ENCODE measurements at places on chromosomes 3 and 15. TPM values are rescaled to one million over a fixed set of nuclear protein-coding genes. Genes with fewer than 3 reads are reported as not detected.

Gene KBTBD13
- total RNA-seq, result 1.5 TPM

- H3K27ac ChIP-seq, result no peak overlapping the region
- H3K4me3 ChIP-seq, result no peak overlapping the region
- no peaks in the 10 kb centered on the region for H3K36me3 ChIP-seq
- no peaks in the 10 kb centered on the region for H3K4me1 ChIP-seq
- no peak for DNase-seq
- no peaks in the 10 kb centered on the region for H3K27me3 ChIP-seq
Measured at GRCh38 chr3:163632722-163633121, 1445.6 kb downstream of the SI start.

- no peaks in the 10 kb centered on the region for H3K36me3 ChIP-seq
- H3K27me3 ChIP-seq, result no peaks in the 10 kb centered on the region
- no peak overlapping the region for H3K4me3 ChIP-seq
- H3K27ac ChIP-seq, result no peak overlapping the region
- no peaks in the 10 kb centered on the region for H3K4me1 ChIP-seq
Measured at GRCh38 chr3:125128861-125129501, 73.2 kb upstream of the HEG1 start.

Gene RHOV
- 0.30 TPM for total RNA-seq

DNA sequence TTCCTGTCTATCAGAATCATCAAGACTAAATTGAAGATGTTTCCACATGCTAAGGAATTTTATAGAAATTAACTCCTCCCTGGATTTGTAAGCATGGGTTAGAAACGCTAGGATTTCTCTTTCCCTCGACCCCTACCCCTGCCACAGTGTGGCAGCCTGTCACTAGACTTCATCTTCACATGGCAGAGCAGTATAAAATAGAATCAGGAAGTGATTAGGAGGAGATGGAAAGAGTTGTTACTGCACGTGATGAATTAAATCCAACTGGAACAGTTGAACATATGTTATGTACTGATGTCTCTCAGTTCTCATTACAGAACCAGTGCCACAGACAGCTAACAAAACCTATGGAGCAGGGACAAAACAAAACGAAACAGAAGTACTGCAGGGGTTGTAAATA, 130.0 kb upstream of the BNIP2 start:
- H3K36me3 ChIP-seq, result no peaks in the 10 kb centered on the region
- no peaks in the 10 kb centered on the region for H3K27me3 ChIP-seq
- DNase-seq, result no peak
- no peak overlapping the region for H3K4me3 ChIP-seq

- H3K27me3 ChIP-seq, result no peaks in the 10 kb centered on the region
- H3K4me3 ChIP-seq, result no peak overlapping the region
Measured at GRCh38 chr15:96122077-96123027, 208.1 kb upstream of the NR2F2 start.

- H3K36me3 ChIP-seq, result no peaks in the 10 kb centered on the region
- H3K4me1 ChIP-seq, result peaks cover 6% of the 10 kb centered on the region
- H3K4me3 ChIP-seq, result no peak overlapping the region
- H3K27me3 ChIP-seq, result no peaks in the 10 kb centered on the region
Measured at GRCh38 chr3:107877936-107878335, 212.9 kb downstream of the CD47 start.

- DNase-seq, result no peak
- H3K4me3 ChIP-seq, result no peak overlapping the region
- H3K36me3 ChIP-seq, result no peaks in the 10 kb centered on the region
- H3K27me3 ChIP-seq, result no peaks in the 10 kb centered on the region
Measured at GRCh38 chr3:165336786-165337185, 140.6 kb upstream of the SLITRK3 start.
